ENCODE measurements at places on chromosomes 11 and 22.
A peak's percentile ranks its signal among the peaks of the same experiment; 100 is the strongest.

GRCh38 chr22:22848364-22848866, 39.2 kb upstream of the IGLL5 start:
- peak; percentile 66 for DNase-seq

- DNase-seq = no peak
Observed at GRCh38 chr11:123509737-123510578, 79.9 kb downstream of the GRAMD1B start.

DNA sequence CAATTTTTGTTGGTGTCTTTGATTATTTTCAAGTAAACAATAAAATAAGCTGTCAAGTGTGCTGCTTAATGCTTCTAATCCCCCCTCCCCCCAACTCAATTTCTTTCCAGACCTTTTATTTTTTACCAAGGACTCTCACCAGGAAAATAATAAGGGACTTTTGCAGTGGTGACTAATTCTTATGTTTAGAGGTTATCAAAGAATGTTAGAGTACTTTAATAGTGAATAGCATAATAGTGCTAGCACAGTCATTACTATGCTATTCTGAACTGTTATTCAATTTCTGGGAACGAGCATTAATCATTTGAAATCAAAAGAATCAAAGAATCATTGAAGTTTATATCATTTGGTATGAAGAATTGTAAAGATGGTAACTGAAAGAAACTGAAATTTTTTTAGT, 251.4 kb downstream of the DDX10 start:
- no peak for DNase-seq

DNA sequence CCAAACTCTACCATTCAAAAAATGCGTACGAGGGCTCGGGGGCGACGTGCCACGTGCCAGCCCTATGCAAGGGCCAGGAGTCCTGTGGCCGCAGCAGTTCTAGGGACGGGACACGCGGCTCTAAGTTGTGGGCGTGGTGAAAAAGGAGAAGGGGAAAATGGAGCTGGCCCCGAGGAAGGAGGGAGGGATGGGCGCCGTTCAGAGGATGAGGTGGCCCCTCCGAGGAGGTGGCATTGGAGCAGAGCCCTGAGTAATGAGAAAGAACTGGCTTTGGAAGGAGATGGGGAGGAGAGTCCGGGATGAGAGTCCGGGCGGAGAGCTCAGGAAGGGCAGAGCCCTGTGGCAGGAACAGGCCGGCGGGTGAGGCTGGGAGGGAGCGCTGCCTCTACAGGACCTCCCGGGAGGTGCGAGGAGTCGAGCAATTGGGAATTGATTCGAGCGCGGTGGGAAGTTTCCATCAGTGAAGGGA, 21.0 kb downstream of the OTUB1 start:
- DNase-seq = peak; percentile 48
